ENCODE measurements at places on chromosomes 5 and 9.

- DNase-seq = no peak
These were observed 38.8 kb downstream of the HOMER1 start for GRCh38 chr5:79475152-79475466.

- no peak for DNase-seq
These were observed 98.3 kb upstream of the BOD1 start for GRCh38 chr5:173714551-173715428.

- no peak for DNase-seq
These were observed 12.7 kb downstream of the DUSP1 start for GRCh38 chr5:172758077-172758833.

GRCh38 chr5:59460368-59461153, 433.0 kb downstream of the PDE4D start:
- DNase-seq = no peak

- DNase-seq = no peak
These were observed 87.7 kb downstream of the RAB3C start for GRCh38 chr5:58670582-58670981.

- no peak for DNase-seq
These were observed 124.0 kb upstream of the PJA2 start for GRCh38 chr5:109533751-109534272.
